ENCODE measurements at places on chromosomes 13 and 19. TPM values are rescaled to one million over a fixed set of nuclear protein-coding genes. Genes with fewer than 3 reads are reported as not detected.

DNA sequence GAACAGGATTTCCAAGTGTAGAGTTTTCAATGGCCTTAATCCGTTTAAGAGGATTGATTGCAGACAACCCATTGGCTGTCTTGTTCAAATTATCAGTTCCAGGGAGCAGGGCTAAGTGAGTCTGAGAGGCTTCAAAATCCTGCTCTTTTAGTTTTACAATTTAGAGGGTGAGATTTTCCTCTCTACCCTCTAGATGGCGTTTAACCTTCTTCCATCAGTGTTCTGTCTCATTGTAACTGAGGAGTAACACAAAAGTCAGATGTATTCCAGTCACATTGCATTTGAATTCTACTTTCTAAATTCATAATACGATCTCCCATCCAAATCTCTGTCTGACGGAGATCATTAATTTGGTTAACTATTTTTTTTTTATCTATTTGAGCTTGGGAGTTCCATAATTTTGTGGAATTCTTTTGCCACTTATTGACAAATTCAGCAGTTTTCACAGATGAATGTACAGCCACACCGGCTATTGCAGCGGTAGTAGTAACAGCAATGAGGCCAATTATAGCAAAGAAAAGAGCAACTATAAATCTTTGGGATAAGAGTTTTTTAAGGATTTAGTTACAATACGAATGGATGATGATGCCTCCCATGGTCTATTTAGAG is 7.8 kb upstream of the C19orf84 start:
- no peak for DNase-seq

The ONECUT3 gene
- polyA plus RNA-seq = not detected

The CEACAM8 gene
- 0.16 TPM for polyA plus RNA-seq

The CFAP97D2 gene
- not detected for polyA plus RNA-seq

- DNase-seq = no peak
These were observed 632.3 kb downstream of the SLITRK6 start for GRCh38 chr13:85166891-85167290.

The PRSS57 gene
- not detected for polyA plus RNA-seq

- no peak for DNase-seq
These were observed 10.5 kb upstream of the ELF1 start for GRCh38 chr13:41029629-41030028.

DNA sequence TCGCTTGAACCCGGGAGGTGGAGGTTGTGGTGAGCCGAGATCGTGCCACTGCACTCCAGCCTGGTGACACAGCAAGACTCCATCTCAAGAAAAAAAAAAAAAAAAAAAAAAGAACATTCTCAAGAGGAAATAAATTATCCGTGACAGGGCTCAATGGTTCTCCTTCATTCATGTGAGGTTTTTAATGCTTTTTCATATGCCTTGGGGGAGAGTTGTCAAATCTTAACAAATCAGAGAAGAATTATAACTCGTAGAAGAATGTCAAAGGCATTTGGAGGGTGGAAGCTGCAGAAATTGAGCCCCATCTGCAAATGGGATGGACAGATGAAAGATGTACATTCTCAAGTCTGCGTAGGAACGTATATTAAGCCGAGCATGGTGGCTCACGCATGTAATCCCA is 34.9 kb upstream of the HOMER3 start:
- no peak for DNase-seq

The SIGLEC8 gene
- 0.24 TPM for polyA plus RNA-seq

The LGALS7 gene
- not detected for polyA plus RNA-seq

GRCh38 chr19:6276447-6276846 is 3.3 kb downstream of the MLLT1 start:
- no peak for DNase-seq

DNA sequence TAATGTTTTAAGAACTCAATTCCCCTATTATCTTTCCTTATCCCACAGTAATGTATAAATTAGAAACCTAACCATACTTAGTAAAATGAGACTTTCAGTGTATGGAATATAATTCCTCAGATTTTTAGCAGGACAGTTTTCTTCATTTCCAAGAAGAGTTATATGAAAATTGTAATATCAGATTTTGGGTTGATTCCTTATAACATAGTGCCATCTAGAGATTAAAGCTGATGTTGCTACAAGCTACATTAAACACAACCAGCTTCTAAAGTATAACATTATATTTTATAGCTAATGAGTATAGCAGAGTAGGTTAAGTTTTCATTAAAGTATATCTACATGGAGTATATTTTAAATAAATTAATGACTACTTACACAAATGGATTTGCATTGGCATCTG is 99.7 kb upstream of the MIR17HG start:
- DNase-seq = no peak

The CYP4F3 gene
- 137 TPM for polyA plus RNA-seq

The ADM5 gene
- polyA plus RNA-seq = 0.23 TPM

- DNase-seq = no peak
These were observed 340.0 kb upstream of the SLITRK5 start for GRCh38 chr13:87331178-87331577.
